A673 (cell line): ENCODE measurements at places on chromosomes 12 and 14.
A peak's percentile ranks its signal among the peaks of the same experiment; 100 is the strongest.

- peak; percentile 54 for DNase-seq
Observed at GRCh38 chr14:92670160-92670559, 78.3 kb downstream of the LGMN start.

DNA sequence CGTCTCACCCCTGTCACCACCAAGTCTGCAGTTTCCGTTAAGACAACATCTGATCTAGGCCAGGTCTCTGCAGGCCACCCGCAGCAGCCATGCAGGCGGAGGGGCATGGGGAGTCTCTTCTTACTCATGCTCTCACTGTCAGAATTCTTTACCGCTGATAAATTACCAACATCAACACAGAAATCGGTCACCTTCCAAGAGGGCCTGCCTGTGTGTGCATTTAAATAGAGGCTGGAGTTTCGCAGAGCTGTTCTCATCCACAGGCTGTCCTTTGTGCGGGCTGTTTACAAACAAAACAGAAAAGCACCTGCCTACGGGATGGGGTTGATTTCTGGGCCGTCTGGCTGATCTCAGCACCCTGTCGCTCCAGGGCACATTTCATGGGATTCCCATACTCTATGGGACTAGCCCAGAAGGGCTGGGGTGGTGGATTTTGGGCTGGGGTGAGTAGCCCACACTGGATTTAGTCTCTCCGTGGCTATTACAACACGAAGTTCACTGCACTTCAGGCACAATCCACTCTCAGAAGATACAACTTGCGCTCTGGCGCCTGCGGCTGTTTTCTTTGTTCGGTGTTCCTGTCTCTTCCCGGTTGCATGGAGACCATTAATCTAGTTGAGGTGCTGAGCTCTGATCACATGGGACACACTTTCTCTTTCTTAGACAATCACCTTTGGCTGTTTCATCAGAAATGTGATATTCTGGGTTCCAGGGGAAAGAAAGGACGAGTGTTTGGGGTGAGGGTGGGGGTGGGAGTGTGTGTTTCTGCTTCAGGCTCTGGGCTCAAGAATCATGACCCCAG is 331.1 kb downstream of the GLT1D1 start:
- no peak for DNase-seq

GRCh38 chr12:59600171-59600570 is 4.3 kb downstream of the SLC16A7 start:
- no peak for DNase-seq

GRCh38 chr14:77055306-77055705 is 26.8 kb upstream of the IRF2BPL start:
- peak; percentile 55 for DNase-seq

DNA sequence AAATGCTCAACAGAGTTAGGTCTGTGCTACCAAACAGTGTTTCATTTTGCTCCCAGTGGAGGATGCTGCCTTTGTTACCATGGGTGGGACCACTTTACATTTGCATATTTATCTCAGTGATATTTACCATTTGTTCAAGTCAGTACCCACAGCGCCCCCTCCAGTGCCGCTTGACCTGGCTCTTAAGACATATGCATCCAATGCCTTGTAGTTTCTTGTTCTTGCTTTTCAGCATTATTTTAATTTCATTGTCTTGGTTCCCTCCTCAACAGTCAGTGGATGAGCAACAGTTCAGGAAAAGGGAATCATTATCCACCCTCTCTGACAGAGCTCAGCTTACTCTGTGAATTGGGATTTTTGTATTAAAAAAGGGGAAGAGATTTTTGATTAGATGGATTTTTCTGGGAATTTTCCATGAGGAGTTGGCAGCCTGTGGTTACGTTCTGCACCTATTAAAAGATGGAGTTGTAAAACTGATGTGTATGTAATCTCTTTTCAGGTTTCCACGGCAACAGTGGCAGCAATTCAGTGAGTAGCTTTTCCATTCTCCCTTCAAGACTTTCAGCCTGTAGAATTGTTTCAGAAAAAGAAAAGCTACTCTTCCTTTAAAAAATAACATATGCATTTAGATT is 240.5 kb upstream of the DAAM1 start:
- no peak for DNase-seq

DNA sequence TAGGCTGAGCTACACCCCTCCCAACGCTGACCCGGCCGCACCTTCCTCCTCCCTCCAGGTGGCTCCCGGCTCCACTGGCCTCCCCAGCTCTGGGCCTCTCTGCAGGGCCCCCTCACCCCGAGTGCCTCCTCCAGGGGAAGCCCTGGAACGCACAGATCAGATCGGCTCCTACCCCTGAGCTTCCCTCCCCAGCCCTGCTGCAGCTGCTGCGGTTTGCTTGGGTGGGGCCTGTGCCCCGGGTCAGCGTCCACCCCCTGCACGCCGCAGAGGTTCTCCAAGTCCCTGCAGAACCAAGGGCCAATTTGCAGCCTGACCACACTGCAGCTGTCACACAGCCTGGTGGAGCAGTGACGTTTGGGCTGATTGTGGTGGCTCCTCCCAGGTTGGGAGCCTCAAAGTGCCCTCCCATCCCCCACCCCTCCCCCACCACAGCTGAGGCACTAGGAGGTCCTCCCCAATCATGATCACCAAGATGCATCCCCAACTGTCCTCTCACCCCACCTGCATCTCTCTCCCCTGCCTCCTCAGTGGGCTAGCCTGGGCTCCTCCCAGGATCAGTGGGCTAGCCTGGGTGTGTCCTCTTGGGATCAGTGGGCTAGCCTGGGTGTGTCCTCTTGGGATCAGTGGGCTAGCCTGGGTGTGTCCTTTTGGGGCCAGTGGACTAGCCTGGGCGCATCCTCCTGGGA is 12.8 kb upstream of the FBRSL1 start:
- DNase-seq, result no peak

DNA sequence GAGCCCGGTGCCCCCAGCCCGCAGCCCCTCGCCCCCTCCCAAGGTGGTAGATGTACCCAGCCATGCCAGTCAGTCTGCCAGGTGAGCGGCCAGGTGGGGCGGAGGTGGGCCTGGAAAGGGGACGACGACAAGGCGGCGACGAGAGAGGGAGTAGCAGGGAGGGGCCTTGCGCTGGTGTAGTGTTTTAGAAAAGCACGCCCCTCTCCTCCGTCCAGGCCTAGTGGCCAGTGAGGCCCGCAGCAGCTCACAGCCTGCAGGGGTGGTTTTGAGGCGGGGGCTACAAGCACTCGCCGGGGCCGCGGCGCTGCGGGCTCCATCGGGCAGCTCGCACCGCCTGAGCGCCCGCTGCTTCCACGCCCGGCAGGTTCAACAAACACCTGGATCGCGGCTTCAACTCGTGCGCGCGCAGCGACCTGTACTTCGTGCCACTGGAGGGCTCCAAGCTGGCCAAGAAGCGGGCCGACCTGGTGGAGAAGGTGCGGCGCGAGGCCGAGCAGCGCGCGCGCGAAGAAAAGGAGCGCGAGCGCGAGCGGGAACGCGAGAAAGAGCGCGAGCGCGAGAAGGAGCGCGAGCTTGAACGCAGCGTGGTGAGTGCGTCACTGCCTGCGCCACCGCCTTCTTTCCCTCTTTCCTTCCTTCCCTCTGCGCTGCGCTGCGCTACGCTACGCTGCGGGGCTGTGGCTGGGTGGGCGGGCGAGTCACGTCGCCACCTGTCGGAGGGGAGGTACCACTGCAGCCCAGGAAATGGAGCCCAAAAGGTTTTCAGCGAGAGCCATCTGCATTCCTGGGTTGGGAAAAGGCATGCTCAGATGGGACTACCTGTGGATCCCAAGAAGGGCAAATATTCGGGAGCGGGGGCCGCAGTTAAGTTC is 5.9 kb upstream of the RNU7-1 start:
- DNase-seq, result peak; percentile 98

DNA sequence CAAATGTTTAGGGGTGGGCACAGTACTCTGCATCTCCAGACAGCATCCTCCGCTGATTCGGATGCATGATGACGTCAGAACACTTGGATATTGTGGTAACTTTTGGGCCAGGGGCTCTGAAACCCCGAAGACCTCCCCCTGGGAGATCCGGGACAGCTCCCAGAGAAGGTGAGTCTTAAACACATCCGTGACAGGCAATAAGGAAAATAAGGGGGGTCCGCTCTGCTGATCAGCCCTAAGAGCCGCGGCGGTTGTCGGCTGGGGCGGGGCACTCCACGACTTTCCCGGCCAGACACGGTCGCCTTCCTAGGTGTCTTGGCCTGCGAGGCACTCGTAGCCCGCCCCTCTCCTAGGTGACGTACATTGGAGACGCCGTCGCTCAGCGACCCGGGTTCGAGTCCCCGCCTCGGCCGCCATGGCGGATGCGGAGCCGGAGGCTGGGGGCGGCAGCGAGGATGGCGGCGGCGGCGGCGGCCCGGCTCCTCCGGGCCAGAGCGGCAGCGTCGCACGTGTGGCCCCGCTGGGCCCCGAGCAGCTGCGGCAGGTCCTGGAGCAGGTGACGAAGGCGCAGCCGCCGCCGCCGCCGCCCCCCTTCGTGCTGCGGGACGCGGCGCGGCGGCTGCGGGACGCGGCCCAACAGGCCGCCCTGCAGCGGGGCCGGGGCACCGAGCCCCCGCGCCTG is at the start of gene ZNF839:
ZNF839 (plus strand) TSS at position 396 of the 682 bp plus-strand sequence; CDS start at position 416, 20 bp downstream.
- peak; percentile 95 for DNase-seq

DNA sequence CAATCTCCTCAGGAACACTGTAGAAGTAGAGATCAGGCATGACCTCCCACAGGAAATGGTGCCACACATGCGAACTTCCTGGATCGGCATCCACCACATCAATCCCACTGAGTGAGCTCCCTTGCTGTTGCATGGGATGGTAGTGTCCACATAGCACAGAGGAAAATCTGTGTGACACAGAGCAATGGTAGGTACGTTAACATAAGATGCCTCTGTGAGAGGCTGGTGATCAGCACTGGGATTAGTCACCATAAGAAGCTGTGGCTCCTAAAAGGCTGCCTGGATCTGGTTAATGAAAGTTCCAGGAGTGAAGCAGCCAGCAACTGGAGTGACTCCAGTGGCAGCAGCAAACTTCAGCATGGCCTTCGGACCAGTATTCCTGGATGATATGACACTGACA is 21.8 kb downstream of the WDHD1 start:
- no peak for DNase-seq

- DNase-seq, result no peak
Observed at GRCh38 chr12:49976557-49976956, 3.8 kb downstream of the AQP6 start.

DNA sequence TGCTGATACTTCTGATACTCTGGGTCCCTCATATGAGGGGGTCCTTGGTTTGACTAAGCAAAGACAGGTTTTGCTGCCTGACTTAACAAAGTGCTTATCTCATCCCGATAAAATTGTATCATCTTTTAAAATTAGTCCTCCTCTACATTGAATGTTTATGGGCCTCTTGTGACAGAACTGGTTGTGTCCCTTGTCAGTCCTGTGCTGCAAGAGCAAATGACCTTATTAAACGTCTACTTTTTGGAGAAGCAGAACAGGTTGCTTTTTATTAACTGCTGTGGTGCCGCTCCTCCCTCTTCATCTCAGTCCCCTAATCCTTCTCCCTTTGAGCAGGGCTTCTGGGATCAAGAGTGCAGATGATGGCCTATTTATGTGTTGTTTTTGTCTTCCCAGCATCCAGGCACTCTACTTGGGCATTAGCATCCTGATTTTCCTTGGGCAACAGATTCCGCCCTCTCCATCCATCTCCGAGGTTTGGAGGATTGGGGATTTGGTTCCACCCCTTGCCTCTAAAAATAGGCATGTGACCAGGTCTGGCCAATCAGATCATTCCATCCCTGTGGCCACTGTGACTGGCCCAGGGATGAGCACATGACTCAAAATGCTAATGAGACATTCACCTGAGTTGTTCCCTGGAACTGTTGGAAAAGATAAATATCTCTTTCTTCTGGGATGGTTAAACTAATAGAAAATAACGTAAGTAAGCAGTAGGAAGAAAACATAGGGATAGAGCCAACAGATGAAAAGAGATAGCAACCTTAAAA is 2.9 kb upstream of the DENR start:
- DNase-seq, result peak; percentile 48

DNA sequence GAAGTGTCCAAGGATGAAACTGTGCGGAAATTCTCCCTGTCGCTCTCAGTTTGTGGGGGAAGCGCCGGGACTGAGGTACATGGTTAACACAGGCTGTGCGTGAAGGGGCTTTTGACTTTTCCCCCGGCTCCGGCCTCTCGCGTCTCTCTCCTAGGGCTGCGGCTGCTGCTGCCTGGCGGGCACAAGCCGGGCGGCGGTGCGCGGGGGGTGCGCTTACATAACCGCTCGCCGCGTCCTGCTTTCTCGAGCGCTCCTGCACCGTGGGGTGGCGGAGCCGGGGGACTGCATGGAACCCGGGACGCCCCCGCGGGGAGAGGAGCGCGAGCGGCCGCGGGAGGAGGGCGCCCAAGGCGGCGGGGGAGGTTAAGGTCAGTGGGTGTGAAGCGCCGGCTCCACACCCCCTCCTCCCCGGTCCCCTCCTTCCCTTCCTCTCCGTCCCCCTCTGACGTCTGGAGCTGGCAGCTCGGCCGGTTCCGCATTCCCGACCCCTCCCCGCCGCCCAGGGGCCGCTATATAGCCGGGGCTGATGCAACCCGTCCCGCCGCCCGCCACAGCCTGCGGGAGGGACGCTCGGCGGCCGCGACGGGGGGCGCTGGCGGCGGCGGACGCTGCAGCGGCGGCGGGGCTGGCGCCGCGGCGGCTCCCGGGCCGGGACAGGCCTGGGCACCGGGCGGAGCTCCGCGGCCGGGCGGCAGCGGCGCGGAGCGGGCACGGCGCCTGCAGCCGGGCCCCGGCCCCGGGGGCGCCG is at the start of gene JDP2:
JDP2 (plus strand) TSS at position 541 of the 748 bp plus-strand sequence. CDS start 9,899 bp downstream, outside the sequence.
- DNase-seq, result peak; percentile 66
